GM06990 (cell line): ENCODE measurements at places on chromosomes 5 and 9.

DNA sequence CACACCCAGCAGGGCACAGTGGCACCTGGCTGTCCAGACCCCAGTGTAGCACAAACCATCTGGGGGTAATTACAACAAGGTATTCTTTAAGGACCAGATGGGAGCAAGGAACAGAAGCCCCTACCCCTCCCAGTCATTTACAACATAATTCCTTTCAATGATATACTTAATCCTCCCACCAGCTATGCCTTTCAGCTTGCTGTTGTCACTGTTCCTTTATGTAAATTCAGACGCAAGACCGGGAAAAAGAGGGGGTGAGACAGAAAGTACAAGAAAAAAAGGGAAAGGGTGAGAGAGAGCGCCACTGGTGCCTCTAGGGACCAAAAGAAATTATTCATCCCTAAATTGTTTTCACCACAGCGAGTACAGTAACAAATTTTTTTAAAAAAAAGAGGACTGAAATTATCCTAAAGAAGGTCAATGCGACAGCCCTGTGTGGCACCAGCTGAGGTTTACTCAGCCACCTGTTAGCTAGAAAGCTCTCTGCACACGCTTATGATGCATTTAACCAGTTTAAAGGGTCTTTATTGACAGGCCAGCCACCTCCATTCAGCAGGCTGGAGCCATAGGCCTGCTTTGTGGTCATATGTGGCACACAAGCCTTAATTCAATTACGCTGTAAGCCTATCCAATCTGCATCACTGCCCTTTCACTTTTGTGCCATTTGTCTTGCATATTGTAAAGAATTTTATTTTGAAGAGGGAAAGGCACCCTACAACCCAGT, 210.2 kb upstream of the ISL1 start:
- no peak for DNase-seq

DNA sequence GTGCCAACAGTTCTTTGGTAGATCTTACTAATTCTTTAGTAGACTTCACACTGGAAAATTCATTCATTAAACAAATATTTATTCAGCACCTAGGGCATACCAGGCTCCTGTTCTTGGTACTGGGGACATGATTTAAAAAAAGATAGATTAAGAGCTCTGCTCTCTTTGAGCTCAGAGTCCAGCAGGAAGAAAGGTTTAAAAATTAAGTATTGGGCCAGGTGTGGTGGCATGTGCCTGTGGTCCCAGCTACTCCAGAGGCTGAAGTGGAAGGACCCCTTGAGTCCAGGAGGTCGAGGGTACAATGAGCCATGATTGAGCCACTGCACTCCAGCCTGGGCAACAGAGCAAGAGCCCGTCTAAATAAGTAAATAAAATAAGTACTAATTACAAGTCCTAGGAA, 41.4 kb downstream of the ENC1 start:
- no peak for DNase-seq

- no peak for DNase-seq
These were observed 31.0 kb downstream of the AFAP1L1 start for GRCh38 chr5:149302641-149303040.

DNA sequence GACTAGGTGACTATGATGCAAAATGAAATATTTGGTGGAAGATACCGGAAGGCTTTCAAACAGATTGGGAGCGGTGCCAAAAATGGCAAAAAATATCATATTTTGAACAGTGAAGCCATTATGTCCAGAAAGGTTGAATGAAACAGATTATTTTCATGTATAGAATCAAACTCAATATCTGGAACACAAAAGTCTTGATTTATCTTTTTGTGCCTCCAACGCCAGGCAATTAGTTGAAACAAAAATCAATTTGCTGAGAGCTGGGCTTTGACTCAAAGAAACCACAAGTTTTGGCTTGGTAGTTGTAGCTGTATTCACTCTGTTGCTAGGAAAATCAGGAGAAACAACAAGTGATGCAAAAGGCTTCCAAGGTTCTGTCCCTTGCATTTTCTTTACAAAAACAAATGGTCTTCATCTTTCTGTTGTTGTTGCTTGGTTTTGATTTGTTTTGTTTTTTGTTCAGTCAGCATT, 421.7 kb upstream of the TYRP1 start:
- DNase-seq: no peak

DNA sequence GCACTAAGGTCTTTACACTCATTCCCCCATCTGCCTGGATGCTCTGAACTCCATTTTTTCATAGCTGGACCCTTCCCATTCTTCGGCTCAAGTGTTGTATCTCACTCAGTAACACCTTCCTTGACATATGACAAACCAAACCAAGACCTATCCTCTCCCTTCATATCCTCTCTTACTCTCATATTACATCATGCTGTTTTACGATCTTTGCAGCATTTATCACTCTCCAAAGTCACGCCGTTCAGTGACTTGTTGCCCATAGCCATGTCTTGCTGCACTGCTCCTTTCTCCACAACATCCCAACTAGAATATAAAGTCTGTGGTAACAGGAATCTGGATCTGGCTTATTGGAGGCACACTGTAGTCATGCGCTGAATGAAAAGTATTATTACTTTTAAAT, 923.6 kb upstream of the DMAC1 start:
- no peak for DNase-seq

DNA sequence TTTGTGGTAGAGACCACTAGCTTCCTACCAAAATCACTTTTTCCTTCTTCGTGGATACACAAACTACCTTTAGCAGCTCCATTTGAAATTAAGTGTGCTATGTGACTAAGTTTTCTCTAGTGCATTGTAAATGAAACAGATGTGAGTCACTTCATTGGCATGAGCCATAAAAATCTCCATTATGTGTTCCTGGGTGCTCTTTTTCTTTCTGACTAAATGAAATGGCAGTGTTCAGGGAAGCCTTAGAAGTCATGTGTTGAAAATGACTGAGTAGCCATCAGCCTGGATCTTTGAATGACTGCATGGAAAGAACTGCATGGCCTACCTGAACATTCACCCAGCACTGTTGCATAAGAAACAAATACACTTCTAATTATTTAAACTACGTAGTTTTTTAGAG, 107.9 kb downstream of the NDUFAF2 start:
- no peak for DNase-seq

- DNase-seq: no peak
These were observed 26.3 kb upstream of the TENT4A start for GRCh38 chr5:6686915-6687409.
